ENCODE measurements at places on chromosomes 1 and 21. TPM values are rescaled to one million over a fixed set of nuclear protein-coding genes. Genes with fewer than 3 reads are reported as not detected.

GRCh38 chr1:11571906-11572616 lies 82.2 kb downstream of the FBXO2 start:
- DNase-seq = peak; percentile 10

- DNase-seq = no peak
These were observed 123.4 kb upstream of the TNR start for GRCh38 chr1:175866776-175867175.

DNA sequence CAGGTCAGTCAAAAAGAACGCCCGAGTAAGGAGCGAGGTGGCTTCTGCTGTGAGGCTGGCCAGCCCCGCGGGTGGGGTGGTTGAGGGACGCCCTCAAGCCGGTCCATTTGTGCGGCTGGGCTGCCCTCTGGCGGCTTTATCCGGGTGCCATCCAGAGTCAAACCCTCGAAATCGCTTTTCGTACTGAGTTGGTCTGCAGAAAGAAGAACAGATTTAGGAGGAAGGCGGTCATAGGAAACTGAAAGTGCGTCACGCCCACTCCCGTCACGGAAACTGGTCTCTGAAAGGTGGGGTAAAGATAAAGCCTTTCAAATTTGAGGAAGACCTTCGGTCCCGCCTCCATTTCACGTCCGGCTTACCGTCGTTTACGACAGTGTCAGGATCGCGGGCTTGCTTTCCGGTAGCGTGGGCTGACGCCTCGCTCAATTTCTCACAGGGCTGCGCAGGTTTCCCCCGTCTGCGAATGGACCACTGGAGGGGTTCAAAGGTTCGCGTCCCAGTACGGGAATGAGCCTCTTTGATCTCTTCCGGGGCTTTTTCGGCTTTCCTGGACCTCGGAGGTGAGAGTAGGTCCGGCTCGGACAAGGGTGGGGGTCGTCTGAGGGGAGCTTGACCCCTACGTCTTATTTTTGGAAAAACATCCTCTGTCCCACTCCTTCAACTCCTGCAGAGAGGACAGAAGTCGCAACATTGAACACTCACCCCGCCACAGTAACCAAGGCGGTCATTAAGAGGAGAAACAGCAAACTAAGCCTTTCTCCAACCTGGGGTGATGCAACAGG lies at the start of gene HAX1:
TSS of gene HAX1 (plus strand) at position 413 of the 782 bp plus-strand sequence. CDS start at position 508, 95 bp downstream.
- peak; percentile 89 for DNase-seq

DNA sequence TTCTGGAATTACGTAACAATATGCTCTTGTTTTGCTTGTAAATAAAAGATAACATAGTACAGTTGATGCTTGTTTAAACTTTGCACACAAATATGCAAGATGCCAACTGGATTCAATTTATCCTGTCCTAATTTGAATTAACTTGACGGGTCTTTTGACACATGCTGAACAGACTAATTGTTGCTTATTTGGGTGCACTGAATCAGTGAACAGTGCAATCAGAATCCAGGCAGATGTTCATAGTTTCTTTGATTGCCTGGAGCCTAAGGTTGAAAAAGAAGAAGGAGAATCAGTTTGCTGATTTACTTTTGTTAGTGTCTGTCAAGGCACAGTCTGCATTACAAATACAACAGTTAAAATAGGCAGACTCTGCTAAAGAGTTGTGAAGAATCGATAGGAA lies 307.9 kb downstream of the COL11A1 start:
- DNase-seq = no peak

GRCh38 chr1:239952348-239953308 lies 139.1 kb upstream of the FMN2 start:
- peak; percentile 29 for DNase-seq

DNA sequence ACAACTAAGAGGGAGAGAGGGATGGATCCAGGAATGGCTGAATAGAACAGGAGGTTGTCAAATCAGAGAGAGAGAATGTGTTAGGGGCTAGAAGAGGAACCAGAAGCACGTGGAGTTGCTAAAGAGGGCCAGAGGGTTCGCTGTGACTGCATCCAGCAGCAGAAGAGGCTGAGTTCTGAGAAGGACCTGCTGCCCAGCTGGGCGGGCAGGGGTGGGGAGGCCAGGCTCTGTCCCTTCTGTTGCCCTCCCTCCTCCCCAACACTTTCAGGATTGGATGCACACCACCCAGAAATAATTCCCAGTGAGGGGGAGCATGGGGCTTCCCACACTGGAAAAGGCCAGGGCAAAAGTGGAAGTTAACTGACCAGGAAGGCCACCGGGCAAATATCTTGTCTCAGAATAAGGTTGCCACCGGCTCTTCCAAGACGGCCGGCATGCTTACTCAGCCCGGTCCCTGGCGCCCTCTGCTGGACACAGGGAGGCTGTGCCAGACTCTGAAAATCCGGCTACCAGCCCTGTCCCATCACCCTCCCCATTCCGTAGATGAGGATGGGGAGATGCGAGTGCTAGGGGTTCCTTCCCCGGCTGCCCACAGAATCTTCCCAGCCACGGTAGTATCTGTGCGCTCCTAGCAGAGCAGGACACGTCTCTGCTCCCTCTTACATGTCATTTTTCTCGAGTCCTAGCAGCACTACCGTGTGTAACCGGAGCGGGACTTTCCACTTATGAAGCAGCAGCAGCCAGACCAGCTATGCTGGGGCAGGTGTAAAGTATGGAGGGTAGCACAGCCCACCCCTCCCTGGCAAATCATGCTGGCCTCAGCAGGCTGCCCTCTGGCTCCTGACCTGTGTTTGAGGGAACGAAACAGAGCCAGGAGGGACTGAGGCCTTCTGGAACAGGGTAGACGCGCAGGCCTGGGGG lies 46.8 kb upstream of the A3GALT2 start:
- DNase-seq = peak; percentile 50

DNA sequence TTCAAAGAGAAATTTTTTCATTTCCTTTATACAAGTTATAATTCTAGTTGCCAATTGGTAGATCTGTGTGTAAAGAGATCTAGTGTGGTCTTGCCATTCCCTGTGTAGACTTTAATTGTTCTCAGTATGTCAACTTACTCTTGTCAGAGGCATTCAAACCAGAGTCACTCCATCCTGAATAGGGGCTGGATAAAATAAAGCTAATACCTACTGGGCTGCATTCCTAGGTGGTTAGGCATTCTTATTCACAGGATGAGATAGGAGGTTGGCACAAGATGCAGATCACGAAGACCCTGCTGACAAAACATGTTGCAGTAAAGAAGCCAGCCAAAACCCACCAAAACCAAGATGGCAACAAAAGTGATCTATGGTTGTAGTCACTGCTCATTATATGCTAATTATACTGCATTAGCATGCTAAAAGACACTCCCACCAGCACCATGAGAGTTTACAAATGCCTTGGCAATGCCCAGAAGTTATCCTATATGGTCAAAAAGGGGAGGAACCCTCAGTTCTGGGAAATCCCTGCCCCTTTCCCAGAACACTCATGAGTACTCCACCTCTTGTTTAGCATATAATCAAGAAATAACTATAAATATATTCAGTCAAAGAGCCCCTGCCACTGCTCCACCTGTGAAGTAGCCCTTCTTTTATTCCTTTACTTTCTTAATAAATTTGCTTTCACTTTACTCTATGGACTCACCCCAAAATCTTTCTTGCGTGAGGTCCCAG lies 74.0 kb upstream of the ADAMTS5 start:
- no peak for DNase-seq

The EFNA1 gene
- total RNA-seq = 81.8 TPM

The KIF26B gene
- total RNA-seq = 0.03 TPM

Measured in HepG2 (cell line).